ENCODE measurements at places on chromosomes 6 and 20.

- DNase-seq: no peak
These were observed 90.9 kb downstream of the SCAF8 start for GRCh38 chr6:154824076-154824475.

DNA sequence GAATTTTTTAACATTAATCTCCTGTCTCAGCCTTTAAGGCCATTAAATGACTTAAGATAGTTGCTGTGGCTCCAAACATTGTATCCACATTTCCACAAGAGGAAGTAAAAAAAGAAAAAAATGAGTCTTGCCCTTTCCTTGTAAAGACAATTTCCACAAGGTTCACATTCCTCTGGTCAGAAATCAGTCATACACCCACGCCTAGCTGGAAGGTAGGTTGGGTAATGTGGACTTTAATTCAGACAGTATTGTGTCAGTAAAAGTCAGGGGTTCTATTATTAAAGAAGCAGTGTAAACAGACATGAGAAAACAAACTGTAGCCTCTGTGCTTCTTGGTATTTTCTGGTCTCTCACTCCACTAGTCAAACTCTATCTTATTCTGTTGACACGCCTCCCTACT lies 682.0 kb downstream of the GRIK2 start:
- DNase-seq: no peak

DNA sequence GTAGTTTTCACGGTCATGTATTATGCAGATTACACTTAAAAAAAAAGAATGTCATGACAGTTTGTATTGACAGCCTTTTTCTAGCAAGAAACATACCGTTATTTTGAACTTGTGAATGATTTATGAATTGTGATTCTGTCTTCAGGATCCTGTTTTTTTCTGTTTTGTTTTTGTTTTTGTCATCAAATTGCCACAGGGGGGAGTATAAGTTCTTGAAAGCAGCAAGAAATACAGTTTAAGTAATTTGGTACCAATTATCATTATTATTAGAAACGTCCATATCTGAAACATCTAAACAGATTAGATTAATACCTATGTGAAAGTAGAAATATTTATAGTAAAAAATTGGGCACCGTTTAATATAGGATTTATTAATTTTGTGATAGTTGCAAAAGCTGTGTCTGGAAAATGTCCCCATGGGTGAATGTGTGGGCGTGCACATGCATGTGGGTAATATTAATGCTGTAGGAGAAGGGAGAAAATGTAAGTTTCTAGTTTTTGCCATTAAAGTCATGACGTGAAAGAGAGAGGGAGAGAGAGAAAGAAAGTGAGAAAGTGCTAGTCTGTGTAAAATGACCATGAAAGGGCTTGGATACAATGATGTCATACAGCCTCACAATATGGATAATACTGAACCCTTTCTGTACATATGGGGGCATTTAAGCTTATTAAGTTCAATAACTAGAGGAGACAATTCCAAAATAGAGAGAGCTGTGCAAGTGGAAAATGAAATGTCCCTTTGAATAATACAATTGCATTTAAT lies 9.4 kb upstream of the CCN2 start:
- no peak for DNase-seq

GRCh38 chr6:28558629-28559028 lies 32.9 kb downstream of the GPX5 start:
- DNase-seq: no peak

- DNase-seq: no peak
These were observed 2.0 kb downstream of the HEY2 start for GRCh38 chr6:125751334-125751916.

GRCh38 chr6:3825851-3826581 lies 23.2 kb upstream of the FAM50B start:
- DNase-seq: peak; percentile 97

GRCh38 chr20:38043512-38044300 lies 10.2 kb downstream of the RPRD1B start:
- no peak for DNase-seq

DNA sequence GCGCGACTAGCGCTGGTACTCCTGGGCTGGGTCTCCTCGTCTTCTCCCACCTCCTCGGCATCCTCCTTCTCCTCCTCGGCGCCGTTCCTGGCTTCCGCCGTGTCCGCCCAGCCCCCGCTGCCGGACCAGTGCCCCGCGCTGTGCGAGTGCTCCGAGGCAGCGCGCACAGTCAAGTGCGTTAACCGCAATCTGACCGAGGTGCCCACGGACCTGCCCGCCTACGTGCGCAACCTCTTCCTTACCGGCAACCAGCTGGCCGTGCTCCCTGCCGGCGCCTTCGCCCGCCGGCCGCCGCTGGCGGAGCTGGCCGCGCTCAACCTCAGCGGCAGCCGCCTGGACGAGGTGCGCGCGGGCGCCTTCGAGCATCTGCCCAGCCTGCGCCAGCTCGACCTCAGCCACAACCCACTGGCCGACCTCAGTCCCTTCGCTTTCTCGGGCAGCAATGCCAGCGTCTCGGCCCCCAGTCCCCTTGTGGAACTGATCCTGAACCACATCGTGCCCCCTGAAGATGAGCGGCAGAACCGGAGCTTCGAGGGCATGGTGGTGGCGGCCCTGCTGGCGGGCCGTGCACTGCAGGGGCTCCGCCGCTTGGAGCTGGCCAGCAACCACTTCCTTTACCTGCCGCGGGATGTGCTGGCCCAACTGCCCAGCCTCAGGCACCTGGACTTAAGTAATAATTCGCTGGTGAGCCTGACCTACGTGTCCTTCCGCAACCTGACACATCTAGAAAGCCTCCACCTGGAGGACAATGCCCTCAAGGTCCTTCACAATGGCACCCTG lies 1.6 kb downstream of the TPBG start:
- no peak for DNase-seq

DNA sequence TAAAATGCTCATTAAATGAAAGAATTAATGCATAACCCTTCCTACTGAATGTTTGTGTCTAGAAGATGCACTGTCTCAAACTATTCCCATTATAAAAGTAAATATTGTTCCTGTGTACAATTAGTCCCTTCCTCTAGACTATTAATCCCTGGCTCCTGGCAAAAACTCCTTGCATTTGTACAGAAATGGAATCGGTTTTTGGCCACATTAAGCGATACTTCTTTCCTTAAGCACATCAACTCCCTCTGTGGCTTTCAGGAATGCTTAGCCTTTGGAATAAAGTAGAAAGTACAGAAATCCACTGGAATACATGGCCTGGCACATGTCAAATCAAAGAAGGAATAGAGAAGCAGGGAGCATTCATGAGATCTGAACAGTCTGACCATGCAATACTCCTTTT lies 179.8 kb downstream of the GMPR start:
- DNase-seq: no peak

DNA sequence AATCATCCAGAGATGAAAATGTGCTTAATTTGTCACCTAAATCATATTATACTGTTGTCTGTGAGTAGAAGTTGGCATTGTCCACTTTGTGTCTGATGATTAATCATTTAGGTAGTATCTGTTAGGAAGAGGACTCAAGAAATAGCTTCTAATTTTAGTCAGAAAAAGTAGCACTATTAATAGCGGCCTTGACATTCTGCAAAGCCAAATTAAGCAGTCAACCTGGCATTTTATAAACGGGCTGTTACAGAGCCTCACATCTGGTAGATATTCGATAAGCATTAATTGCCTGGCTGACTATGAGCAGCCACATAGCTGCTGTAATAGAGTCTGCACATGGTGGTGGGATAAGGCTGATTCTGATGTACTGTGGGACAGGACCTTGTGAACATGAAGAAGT lies 99.5 kb downstream of the KLHL32 start:
- DNase-seq: no peak

GRCh38 chr6:53043581-53043980 lies 21.6 kb upstream of the FBXO9 start:
- DNase-seq: no peak

DNA sequence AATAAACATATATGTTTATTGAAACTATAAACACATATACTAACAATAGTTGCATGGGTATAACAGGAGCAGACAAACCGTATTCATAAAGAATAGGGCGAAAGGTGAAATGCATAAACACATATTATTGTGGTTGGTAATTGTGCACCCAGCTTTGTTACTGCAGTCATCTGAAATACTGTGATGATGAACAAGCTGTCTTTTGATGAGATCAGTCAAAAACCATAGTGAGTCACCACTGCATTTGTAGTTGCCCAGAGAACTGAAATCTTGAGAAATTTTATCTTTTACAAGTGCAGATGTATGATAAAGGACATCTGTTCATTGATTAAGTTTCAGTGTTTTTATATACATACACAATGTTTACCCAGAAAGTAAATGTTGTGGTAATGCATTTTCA lies 133.7 kb downstream of the MYO6 start:
- DNase-seq: no peak

DNA sequence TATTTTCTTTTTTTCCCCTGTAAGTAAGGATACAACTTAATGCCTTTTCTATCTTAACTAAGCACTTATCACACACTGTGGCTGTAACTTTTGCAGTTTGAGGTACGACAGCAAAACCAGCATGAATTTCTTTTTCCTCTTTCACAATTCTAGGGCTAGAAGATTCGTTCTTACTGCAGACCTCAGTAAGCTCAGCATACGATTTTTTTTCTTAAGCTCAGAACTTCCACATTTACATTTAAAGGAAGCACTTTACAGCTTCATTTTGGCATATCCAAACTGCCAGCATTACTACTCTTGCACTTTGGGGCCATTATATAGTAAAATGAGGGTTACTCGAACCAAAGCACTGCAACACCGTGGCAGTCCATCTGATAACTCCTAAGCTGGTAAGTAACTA lies 889 bp upstream of the CHMP4B start:
- DNase-seq: no peak

GRCh38 chr6:160202411-160202810 lies 56.2 kb downstream of the SLC22A2 start:
- DNase-seq: no peak

DNA sequence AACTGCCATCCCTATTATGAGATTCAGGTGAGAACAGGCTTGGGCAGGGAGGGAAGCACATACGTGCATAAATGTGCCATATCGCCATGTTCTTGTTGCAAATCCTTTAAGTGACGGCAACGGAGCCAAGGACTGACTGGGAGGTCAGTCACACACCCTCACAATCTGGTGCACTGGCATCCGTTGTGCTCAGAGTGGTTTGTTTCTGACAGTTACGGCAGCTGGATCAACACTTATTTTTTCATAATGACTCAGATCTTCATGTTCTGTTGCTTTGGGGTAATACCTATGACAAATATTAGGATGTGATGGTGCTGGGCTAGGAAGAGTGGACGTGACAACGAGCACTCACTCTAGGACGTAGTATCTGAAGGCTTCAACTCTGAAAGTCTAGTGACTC lies 56.2 kb upstream of the PREP start:
- no peak for DNase-seq

GRCh38 chr6:169801396-169802160 lies 50.2 kb downstream of the ERMARD start:
- no peak for DNase-seq

DNA sequence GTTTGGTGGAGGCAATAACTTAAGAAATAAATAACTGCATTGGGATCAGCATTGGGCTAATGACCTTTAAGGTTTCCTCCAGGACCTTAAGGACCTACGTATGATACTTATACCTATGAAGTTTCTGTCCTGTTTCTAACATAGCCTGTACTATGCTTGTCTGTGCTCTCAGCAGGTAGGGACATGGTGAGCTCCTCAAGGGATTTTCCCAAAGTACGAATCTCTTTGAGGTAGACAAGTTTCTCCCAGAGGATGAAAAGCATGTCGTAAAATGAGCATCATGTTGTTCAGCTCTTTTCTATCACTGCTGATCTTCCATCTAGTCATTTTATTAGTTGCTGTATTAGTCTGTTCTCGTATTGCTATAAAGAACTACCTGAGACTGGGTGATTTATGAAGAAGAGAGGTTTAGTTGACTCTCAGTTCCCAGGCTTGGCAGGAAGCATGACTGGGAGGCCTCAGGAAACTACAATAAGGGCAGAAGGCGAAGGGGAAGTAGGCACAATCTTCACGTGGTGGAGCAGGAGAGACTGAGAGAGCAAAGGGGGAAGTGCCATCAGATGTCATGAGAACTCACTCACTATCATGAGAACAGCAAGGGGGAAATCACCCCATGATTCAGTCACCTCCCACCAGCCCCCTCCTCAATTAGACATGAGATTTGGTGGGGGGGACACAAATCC lies 77.8 kb upstream of the TGM3 start:
- no peak for DNase-seq

GRCh38 chr6:157135691-157136090 lies 187.6 kb downstream of the TMEM242 start:
- no peak for DNase-seq

DNA sequence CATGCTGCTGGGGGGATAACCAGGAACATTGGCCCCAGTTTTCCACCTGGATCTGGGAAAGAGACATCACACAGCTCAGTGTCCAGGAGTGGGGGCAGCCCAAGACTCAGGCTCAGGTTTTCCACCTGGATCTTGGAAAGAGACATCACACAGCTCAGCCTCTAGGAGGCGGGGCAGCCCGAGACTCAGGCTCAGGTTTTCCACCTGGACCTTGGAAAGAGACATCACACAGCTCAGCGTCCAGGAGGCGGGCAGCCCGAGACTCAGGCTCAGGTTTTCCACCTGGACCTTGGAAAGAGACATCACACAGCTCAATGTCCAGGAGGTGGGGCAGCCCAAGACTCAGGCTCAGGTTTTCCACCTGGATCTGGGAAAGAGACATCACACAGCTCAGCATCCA lies 361.6 kb downstream of the THBS2 start:
- DNase-seq: no peak

GRCh38 chr20:1489764-1490436 lies 1.3 kb downstream of the SIRPB2 start:
- no peak for DNase-seq

GRCh38 chr20:44500221-44500620 lies 21.6 kb downstream of the SERINC3 start:
- DNase-seq: no peak

- no peak for DNase-seq
These were observed 161.4 kb downstream of the DNAH8 start for GRCh38 chr6:38876475-38876874.

GRCh38 chr6:46284475-46284874 lies 113.7 kb upstream of the ENPP5 start:
- DNase-seq: no peak

Measured in posterior vena cava (tissue), 2 donors.